ENCODE measurements at places on chromosomes 16 and 17.

- no peak for DNase-seq
Measured at GRCh38 chr17:82787081-82787848, 35.4 kb downstream of the TBCD start.

DNA sequence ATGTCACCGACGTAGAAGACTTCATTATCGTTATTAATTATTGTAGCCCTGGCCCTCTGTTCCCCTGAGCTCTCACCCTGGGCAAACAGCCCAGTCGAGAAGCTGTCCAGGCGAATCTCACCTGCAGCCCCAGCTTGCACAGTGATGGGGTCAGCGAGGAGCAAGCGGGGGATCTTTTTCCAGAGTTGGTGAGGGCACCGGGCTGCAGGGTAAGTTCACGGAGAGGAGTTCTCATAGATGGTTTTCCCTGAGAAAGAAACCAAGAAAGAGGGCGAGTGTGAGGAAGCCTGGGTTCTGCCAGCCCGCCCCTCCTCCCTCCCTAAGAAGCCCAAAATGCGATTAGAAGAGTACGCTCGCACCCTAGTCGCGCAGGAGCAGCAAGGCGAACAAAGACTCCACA, 436 bp downstream of the SPAG5 start:
- DNase-seq: no peak

GRCh38 chr16:50040710-50041109, 15.7 kb downstream of the CNEP1R1 start:
- no peak for DNase-seq

DNA sequence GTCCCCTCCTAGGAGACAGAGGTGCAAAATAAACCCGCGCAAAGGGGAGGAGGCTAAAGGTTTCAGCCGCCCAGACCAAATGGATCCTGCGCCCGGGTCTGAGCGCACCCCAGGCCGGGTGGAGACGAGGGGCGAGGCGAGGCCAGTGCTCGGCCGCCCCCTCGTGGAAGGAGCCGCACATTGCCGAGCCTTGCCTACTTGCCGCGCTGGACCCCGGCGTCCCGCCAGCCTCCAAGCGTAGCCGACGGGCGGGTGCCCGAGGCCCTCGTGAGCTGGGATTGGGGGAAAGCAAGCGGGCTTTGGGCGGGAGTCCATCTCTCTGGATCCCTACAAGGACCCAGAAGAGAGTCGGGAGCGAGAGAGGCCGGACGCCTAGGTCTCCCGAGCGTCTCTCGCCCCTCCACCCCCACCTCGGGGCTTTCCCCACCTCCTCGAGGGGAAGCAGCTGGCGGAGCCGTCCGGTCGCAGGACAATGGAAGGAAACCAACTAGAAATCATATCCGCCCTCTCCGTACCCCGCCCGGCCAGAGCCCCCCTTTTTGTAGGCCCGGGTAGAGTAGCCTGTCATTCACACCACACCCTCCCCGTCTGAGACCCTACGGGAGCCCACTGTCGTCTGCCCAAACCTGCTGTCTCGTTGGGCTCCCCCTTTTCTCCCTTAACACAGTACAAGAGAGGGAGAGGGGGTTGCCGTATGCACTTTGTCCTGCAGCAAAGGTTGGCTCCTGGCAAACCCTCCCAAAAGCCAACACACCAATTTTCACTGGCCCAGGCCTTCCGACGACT, 664 bp upstream of the BCL6B start:
- DNase-seq: peak; percentile 45

- DNase-seq: no peak
Measured at GRCh38 chr16:84503751-84504395, 586 bp downstream of the MEAK7 start.

- DNase-seq: peak; percentile 61
Measured at GRCh38 chr17:29588562-29589411, 661 bp downstream of the GIT1 start.

GRCh38 chr17:29138971-29139691, 41.1 kb downstream of the MYO18A start:
- no peak for DNase-seq

DNA sequence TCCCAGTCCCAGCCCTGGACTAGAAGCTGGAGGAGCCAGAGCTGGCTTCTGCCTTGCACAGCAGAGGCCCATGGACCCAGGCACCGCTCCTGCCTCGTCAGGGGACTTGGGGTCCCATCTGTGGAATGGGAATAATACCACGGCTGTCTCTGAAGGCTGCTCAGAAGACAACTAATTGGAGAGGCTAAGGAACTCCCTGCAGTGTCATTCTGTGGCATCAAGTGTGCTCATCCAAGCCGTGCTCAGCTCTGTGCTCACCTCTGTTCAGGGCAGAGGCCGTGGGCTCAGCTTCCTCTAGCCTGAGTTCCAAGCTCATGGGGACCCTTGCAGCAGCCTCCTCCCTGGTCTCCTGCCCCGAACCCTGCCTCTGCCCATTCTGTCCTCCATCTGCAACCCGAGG, 31.8 kb downstream of the BEAN1 start:
- DNase-seq: no peak

Measured in activated CD8-positive, alpha-beta memory T cell treated with anti-CD3 and anti-CD28 coated beads for 4 hours (primary cell).